ENCODE measurements at places on chromosomes 12 and 14. TPM values are rescaled to one million over a fixed set of nuclear protein-coding genes. Genes with fewer than 3 reads are reported as not detected.

- no peak for ATAC-seq
Measured at GRCh38 chr12:52319097-52319496, 2.1 kb downstream of the KRT83 start.

DNA sequence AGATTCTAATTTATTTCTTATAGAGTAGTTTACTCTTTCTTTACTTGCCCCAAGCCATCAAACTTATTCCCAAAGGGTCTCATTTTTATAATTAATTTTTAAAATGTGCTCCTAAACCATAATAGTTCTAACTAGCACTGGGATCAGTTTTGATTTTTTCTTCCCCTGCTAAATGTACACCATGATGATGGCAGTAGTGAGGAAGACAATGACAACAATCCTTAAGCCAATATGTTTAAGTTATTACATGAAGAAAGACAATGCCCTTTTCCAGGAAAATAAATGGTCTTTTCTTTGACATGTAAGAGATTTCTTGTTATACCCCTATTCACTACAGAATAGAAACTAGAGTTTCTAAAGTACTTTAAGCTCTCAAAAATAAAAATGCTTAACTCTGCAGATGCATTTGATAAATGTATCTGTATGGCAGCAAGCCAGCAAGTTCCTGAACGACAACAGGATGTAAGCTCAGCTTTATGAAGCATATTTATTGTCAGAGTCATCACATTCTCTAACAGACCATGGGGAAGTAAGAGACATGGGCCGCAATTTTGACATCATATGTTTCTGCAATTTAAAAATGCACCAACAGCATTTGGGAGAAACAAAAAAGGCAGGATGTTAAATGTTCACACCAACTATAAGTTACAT lies 36.0 kb upstream of the SNX6 start:
- peak; percentile 72 for ATAC-seq

DNA sequence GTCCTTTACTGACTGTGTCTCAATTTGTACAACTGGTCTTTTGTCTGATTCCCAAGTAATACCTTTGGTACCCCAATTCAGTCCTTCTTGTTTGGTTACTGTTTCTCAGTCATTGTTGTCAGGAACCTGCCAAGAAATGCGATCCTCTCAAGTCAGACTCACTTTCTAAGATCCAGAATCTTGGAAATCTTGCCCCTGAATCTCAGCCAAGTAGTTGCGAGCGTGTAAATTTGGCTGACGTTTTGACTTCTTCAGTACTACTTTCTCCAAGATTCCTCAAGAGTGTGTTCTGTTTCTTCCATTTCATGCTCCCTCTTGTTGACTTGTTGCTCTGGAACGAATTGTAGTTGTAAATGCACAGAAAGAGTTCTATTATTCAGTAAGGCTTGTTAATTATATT lies 114.0 kb downstream of the MSRB3 start:
- no peak for ATAC-seq

- ATAC-seq, result no peak
Measured at GRCh38 chr12:86216591-86216990, 39.6 kb downstream of the MGAT4C start.

GRCh38 chr14:97276573-97276972 lies 479.4 kb downstream of the VRK1 start:
- no peak for ATAC-seq

GRCh38 chr12:120086801-120087621 lies 29.5 kb downstream of the RAB35 start:
- peak; percentile 97 for ATAC-seq

- ATAC-seq, result no peak
Measured at GRCh38 chr14:60106339-60106738, 14.6 kb downstream of the PCNX4 start.

DNA sequence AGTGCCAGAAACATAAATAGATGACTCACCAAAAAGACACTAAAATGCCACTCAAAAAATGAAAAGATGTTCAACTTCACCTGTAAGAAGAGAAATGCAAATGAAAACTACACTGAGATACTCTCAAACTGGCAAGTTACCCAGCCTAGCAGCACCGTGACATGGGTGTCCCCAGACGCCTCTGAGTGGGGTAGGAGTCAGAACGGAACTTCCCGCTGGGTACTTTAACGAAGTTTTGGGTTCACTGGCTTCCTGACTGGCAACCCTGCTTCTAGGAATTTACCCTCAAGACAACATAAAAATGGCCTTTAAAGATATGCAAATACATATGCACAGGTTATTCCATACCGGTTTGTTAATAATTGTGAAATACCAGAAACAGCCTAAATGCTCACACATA lies 52.6 kb downstream of the RIMBP2 start:
- ATAC-seq, result no peak

GRCh38 chr12:30694412-30695198 lies 1.1 kb downstream of the IPO8 start:
- ATAC-seq, result peak; percentile 43

DNA sequence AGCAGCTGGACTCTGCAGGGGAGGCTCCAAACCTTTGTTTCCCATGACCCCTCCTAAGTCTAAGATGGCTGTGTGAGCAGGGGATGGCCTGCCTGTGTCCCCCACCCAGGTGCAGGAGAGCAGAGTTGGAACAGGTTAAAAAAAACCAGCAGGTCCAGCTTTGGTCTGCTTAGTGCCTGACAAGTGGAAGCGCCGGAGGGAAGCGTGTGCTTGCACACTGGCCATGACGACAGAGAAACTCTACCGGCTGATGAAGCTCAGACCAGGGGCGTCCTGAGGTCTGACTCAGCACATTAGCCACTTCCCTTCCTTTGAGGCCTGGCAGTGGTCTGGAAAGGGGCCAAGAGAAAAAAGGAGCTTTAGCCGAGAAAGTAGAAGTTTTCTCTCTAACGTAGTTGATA lies 280.1 kb downstream of the VRK1 start:
- ATAC-seq, result peak; percentile 80

CCDC38 gene
- total RNA-seq, result 0.28 TPM

NDUFA9 gene
- 139 TPM for total RNA-seq

LRP1-AS gene
- not detected for total RNA-seq

KRT86 gene
- 0.56 TPM for total RNA-seq
